ENCODE measurements at places on chromosomes 2 and 18.

DNA sequence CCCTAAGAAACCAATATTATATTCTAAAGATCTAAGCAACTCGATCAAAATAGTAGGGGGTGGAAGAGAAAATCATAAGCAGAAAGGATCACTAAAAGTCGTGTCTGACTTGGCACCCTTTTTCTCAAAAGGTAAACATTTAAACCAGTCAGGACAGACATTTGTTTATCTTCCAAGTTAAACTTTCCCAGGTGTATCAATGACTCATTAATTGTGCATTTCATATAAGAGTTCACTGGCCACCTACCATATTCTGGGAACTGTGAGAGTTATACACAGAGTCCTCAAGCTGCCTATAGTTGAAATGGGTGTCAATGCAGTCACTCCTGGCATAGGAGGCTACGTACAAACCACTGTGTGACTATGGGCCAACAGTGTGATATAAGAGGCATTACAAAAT is 4.8 kb upstream of the ACVR1 start:
- DNase-seq = no peak

DNA sequence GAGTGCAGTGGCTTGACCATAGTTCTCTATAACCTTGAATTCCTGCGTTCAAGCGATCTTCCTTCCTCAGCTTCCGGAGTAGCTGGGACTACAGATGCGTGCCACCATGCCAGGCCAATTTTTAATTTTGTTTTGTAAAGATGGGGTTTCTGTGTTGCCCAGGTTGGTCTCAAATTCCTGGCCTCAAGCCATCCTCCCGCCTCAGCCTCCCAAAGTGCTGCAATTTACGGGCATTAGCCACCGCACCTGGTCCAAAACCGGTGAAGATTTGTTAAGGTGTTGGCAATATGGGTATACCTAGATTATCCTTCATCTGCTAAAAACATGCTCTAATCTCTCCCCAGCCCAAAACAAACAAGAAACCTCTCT is 1.3 kb upstream of the EIF2AK3 start:
- DNase-seq = no peak

DNA sequence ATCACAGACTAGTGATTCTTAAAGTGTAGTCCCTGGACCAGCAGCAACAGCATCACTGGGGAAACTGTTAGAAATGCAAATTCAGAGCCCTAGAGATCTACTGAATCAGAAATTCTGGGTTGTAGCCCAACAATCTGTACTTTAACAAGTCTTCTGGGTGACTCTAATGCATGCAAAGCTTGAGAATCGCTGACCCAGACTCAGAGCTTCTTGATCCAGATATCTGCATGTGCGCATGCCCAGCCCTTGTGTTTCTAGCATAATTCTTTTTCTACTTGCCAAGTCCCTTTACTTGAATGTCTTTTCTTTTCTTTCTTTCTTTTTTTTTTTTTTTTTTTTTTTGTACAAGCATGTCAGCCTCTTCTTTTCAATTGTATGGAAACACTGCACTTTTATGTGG is 60.4 kb downstream of the FIGN start:
- DNase-seq = no peak

- no peak for DNase-seq
These were observed 663.9 kb upstream of the CHAC2 start for GRCh38 chr2:53103679-53104078.

- DNase-seq = no peak
These were observed 93.8 kb downstream of the DTNA start for GRCh38 chr18:34803877-34804400.

Data from MG63 (cell line).